ENCODE measurements at places on chromosomes 5 and 9.

- no peak for DNase-seq
These were observed 1.6 kb upstream of the PRDM6 start for GRCh38 chr5:123087173-123088030.

GRCh38 chr5:128405159-128405558, 132.9 kb downstream of the FBN2 start:
- DNase-seq = no peak

- no peak for DNase-seq
These were observed 2.8 kb downstream of the SUSD3 start for GRCh38 chr9:93061260-93061751.

DNA sequence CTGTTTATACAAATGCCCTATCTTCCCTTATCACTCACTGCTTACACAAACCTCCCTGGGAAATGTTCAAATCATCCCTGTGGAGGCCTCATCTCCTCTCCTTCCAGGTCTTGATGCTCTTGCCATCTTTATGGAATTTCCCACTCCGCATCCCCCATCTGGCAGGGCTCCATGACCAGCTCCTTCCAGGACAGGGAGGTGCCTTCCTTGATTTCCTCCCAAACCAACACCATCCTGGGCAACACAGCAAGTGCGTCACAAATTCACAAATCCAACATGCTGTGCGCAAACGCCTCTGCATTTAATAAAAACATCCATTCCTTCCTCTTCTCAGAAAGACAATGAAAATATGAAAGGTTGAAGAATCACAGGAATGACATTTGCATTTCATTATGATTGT, 51.7 kb downstream of the EPB41L4A start:
- no peak for DNase-seq

GRCh38 chr9:137650259-137650658, 31.5 kb downstream of the EHMT1 start:
- no peak for DNase-seq

GRCh38 chr9:22158927-22159346, 149.8 kb upstream of the CDKN2B start:
- DNase-seq = no peak

DNA sequence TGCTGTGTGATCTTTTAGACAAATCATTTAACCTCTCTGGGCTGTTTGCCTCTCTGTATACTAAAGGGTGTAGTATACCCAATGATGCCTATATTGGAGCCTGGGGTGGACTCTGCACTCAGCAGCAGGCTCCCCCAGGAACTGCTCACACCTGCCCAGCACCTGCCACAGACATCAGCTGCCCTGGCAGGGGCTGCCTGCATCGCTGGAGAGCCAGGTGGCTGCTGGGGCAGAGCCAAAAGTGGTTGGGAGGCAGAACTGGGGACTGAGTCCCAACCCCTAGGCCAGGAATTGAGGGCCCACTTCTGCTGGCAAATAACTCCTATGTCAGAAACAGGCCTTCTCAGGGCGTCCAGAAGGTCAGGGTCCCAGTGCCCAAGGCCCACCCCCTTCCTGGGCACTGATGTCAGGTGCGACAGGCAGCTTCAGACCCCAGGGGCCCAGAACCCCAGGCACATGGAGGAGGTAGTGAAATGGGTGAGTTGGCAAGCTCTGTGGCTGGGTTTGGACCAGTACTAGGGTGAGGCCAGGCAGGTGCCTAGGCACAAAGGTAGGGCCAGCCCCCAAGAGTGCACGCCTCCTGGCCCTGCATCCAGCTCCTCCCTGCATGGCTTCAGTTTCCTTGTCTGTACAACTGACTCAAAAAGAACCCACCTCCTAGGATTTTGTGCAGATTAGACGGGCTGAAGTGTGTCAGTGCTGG, 5.8 kb downstream of the UNC5A start:
- DNase-seq = no peak

- DNase-seq = no peak
These were observed 195.3 kb downstream of the FBXL7 start for GRCh38 chr5:15695215-15695731.

GRCh38 chr9:95086564-95086955, 230.9 kb downstream of the FANCC start:
- no peak for DNase-seq

All from stimulated activated CD8-positive, alpha-beta memory T cell treated with anti-CD3 and anti-CD28 coated beads, Interleukin-15, amount 100 ng/mL, for 4 hours (primary cell).